CD4-positive, alpha-beta memory T cell (primary cell): ENCODE measurements at places on chromosomes 1 and 21.

DNA sequence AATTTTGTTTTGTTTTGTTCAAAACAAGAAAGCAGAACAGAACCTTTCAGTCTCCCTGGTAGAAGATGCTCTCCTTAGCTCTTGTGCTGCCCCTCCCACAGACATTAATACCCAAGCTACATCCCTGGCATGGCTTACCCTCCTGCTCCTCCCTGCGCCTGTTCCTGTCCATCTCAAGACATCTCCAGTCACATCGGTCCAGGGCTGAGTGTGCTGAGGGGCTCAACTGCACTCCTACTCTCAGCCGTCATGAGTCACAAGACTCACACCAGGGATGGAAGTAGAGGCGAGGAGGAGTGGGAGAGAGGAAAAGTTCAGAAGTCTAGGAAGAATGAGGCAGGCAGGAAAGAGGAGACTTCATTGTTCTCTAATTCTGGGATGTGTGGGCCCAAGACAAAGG, 9.2 kb upstream of the TACSTD2 start:
- DNase-seq = no peak
- no peaks in the 10 kb centered on the region for H3K36me3 ChIP-seq
- no peaks in the 10 kb centered on the region for H3K27me3 ChIP-seq
- no peaks in the 10 kb centered on the region for H3K4me1 ChIP-seq

GRCh38 chr1:27413004-27413403, 20.6 kb downstream of the GPR3 start:
- H3K36me3 ChIP-seq = peaks cover 88% of the 10 kb centered on the region
- no peak for DNase-seq
- H3K4me1 ChIP-seq = peaks cover 8% of the 10 kb centered on the region
- no peak overlapping the region for H3K4me3 ChIP-seq
- no peaks in the 10 kb centered on the region for H3K27me3 ChIP-seq

- H3K4me3 ChIP-seq = no peak overlapping the region
- no peaks in the 10 kb centered on the region for H3K27me3 ChIP-seq
- H3K4me1 ChIP-seq = no peaks in the 10 kb centered on the region
- no peaks in the 10 kb centered on the region for H3K36me3 ChIP-seq
- no peak for DNase-seq
- H3K27ac ChIP-seq = no peak overlapping the region
Measured at GRCh38 chr1:79517470-79518224, 511.1 kb upstream of the ADGRL4 start.

DNA sequence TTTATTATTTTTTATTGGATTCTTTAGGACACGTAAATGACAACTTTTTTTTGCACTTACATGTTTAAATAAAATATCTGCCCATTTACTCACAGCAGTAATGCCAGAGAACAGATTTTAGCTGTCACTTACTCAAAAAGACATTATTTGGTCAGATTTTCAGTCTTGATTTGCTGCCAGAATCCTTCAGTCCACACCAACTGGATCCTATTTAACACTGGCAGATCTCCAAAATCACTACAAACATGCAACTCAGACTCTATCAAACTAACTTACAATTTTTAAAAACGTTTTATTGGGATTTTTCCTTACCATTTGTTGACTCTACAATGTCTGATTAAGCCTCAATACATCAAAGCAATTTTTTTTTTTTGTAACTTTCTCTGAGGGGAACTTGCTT, 11.1 kb downstream of the ATP6V1G3 start:
- no peak overlapping the region for H3K27ac ChIP-seq
- no peak for DNase-seq
- H3K4me1 ChIP-seq = peaks cover 35% of the 10 kb centered on the region
- no peak overlapping the region for H3K4me3 ChIP-seq
- H3K36me3 ChIP-seq = no peaks in the 10 kb centered on the region
- no peaks in the 10 kb centered on the region for H3K27me3 ChIP-seq

- DNase-seq = no peak
- H3K27ac ChIP-seq = no peak overlapping the region
- H3K4me3 ChIP-seq = no peak overlapping the region
- H3K36me3 ChIP-seq = no peaks in the 10 kb centered on the region
- H3K4me1 ChIP-seq = no peaks in the 10 kb centered on the region
Measured at GRCh38 chr1:51958824-51959223, 31.7 kb downstream of the RAB3B start.

DNA sequence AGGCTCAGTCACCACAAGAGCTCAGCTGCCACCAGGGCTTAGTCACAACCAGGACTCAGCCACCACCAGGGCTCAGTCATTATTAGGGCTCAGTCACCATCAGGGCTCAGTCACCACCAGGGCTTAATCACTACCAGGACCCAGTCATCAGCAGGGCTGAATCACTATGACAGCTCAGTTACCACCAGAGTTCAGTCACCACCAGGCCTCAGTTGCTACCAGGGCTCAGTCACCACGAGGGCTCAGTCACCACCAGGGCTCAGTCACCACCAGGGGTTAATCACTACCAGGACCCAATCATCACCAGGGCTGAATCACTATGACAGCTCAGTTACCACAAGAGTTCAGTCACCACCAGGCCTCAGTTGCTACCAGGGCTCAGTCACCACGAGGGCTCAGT, 196.2 kb downstream of the NPHP4 start:
- H3K27me3 ChIP-seq = peaks cover 4% of the 10 kb centered on the region
- H3K36me3 ChIP-seq = no peaks in the 10 kb centered on the region
- no peak overlapping the region for H3K4me3 ChIP-seq

DNA sequence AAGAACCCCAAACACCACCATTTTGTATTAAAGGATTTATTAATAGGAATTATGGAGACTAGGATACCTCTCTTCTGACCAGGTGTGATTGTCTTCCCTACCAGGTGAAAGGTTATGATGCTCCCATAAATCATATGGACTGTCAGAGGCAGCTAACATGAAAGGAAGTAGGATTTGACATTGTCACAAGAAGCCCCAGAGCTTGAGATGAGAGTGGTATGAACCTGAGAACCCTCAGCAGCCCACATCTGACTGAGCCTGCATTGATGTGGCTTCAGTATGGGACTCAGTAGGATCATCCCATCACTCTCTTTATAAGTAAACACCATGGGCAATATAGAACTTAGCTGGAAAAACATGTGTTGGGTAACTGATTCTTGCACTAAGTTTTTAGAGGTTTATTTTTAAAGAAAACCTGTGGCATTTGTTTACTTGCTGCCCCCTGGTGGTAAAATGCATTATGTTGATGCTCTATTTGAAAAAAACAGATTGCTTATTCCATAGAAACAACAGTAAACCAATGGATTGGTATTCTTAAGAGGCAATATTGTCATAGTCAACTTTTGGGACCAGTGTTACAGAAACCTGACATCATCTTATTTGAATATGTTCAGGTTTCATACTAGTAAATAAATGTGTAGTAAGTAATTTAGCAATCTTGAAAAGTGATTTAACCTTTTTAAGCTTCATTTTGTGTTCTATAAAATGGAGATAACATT, 16.6 kb upstream of the CACYBP start:
- H3K27me3 ChIP-seq = no peaks in the 10 kb centered on the region
- DNase-seq = peak; percentile 62
- peaks cover 4% of the 10 kb centered on the region for H3K4me1 ChIP-seq
- H3K27ac ChIP-seq = no peak overlapping the region

DNA sequence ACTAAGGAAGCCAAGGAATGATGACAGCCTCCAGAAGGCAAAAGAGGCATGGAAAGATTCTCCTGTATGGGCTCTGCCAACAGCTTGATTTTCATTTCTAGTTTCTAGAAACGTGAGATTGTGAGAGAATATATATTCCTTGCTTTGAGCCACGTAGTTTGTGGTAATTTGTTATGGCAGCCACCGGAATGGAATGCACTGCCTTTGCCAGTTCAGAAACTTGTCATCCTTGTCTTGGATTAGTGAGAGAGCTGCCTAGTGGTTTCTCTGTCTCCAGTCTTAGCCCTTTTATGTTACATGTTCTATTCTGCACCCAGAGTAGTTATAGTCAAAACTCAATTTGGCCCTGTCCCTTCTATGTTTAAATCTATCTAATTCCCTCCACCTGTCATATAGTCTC, 216.0 kb upstream of the PTGFR start:
- no peaks in the 10 kb centered on the region for H3K4me1 ChIP-seq
- H3K4me3 ChIP-seq = no peak overlapping the region
- DNase-seq = no peak
- H3K36me3 ChIP-seq = no peaks in the 10 kb centered on the region
- no peaks in the 10 kb centered on the region for H3K27me3 ChIP-seq
- H3K27ac ChIP-seq = no peak overlapping the region
